ENCODE measurements at places on chromosomes 6 and 20.
A peak's percentile ranks its signal among the peaks of the same experiment; 100 is the strongest.

- DNase-seq: no peak
These were observed 300.7 kb downstream of the TENT5A start for GRCh38 chr6:81451787-81452186.

- no peak for DNase-seq
These were observed 9.3 kb downstream of the DDR1 start for GRCh38 chr6:30893666-30894065.

DNA sequence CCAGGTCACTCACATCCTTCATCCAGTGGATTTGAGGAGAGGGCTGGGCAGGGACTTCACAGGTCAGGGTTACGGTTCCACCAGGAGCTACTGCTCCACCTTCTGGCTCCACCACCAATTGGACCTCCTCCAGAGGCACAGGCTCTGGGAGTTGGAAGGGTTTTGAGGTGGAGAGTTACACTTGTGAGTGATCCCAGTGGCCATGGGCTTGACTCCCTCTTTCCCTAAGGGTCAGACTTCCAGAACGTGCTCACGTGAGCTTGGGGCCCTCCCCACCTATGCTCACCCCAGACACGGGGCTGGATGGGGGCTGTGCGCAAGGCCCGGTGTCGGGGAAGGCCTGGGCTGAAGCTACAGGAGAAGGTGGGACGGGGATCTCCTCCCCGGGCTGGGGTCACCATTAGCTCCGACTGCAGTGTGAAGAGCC, 1.5 kb downstream of the AGER start:
- no peak for DNase-seq

DNA sequence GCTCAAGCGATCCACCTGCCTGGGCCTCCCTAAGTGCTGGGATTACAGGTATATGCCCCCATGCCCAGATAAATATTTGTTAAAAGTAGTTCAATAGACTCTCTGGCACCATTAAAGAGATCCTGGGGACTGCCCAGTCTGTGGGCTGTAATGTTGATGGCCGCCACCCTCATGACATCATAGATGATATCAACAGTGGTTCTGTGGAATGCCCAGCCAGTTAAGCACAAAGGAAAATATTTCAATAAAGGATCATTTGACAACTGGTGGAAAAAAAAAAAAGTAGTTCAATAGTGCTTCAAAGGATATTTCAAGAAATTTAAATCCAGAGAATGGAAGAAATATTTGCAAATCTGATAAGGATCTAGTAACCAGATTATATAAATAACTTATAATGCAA, 1.5 kb upstream of the CRIP3 start:
- DNase-seq: no peak

- no peak for DNase-seq
These were observed 98.7 kb downstream of the TRERF1 start for GRCh38 chr6:42352856-42353564.

DNA sequence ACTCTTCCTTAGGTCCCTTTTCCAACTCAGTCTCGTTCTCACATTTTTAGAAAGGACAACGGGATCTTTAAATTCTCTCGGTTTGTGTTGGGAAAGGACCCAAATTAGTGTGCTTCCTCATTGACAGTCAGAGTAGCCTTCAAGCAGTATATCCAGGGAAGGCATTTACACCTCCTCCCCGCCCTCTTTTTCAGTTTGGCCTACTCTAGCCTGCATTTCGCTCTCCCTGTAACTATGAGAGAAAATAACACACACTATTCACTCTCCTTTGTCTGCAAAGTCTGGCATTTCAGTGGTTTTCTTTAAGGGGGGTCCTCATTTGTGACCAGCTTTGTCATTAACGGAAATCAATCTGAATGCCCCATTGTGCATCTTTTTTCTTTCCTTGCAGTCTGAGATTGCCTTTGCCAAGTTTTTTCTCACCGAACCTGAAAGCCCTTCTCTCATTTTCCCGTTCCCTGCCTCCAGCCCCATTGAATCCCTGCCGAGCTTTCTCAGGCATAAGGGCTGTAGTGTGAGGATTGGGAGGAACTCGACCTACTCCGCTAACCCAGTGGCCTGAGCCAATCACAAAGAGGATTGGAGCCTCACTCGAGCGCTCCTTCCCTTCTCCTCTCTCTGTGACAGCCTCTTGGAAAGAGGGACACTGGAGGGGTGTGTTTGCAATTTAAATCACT, 393 bp upstream of the FABP7 start:
- no peak for DNase-seq

- no peak for DNase-seq
These were observed 10.6 kb downstream of the SIRPG start for GRCh38 chr20:1646975-1647431.

DNA sequence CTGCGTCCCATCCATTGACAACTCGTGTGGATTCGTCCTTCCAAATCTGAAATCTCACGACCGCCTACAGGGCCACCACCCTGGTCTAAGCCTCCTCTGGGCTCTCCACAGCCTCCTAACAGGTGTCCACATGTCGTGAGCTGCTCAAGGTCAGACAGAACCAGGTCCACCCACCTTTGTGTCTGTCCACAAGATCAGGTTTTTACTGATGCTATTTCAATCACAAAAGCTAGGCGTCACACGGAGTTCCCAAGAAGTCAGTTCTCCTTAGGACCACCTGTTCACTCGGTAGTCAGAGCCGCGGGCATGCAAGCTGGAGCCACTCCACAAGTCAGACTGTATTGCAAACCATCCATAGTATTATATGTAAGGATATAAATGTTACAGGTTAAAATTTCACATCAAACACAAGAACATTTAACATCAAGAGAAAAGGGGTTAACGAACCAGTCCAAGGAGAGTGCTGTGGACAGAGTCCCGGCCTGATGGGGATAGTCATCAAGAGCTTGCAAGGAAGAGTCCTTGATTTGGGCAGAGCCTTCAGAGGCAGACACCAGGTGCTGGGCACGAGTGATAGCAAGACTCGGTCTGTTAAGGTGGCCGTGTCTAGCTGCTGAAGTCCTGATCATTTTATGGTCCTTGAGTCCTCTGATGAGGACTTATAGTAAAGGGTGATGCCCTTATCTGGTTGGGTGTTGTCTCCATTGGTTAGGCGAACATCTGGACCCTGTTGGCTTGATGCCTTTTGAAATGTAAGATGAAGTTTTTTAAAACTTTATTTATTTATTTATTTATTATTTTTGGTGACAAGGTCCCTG, 731 bp upstream of the DNPH1 start:
- peak; percentile 28 for DNase-seq

DNA sequence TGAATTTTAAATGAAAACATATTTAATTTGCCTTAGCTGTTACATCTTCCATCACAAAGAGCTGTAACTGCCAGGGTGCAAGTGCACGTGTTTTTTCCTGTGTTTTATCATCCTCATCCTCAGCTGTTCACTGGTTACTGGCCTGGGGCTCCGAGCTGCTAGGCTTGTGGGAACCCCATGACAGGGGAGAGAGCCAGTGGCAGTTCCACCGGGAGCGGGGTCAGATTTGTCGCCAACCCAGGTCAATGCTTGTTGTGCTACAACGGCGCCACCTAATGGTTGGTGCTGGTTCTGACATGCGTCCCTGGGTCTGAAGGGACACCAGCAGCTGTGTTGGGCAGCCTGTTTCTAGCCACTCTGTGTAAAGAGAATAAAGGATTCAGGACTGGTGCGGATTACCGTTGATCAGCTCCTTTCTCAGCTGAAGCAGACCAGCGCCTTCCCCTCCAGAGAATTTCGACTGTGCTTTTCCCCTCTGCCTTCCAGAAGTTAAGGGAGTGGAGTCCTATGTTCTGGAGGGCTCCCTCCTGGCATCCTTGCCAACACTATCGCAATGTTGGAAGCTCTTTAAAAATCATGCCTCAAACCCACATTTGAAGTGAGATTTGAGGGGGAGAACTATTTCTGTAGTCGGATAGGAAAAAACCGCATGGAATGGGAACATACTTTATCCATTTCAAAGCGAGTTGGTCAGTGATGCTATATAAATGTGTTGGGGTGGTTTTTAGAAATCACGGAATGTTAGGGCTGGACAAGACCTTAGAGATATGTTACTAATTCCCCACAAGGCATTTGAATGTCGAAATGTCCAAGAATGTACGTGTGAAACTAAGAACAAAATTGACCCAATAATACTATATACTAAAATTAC, 32.1 kb downstream of the SUMO4 start:
- DNase-seq: peak; percentile 91

DNA sequence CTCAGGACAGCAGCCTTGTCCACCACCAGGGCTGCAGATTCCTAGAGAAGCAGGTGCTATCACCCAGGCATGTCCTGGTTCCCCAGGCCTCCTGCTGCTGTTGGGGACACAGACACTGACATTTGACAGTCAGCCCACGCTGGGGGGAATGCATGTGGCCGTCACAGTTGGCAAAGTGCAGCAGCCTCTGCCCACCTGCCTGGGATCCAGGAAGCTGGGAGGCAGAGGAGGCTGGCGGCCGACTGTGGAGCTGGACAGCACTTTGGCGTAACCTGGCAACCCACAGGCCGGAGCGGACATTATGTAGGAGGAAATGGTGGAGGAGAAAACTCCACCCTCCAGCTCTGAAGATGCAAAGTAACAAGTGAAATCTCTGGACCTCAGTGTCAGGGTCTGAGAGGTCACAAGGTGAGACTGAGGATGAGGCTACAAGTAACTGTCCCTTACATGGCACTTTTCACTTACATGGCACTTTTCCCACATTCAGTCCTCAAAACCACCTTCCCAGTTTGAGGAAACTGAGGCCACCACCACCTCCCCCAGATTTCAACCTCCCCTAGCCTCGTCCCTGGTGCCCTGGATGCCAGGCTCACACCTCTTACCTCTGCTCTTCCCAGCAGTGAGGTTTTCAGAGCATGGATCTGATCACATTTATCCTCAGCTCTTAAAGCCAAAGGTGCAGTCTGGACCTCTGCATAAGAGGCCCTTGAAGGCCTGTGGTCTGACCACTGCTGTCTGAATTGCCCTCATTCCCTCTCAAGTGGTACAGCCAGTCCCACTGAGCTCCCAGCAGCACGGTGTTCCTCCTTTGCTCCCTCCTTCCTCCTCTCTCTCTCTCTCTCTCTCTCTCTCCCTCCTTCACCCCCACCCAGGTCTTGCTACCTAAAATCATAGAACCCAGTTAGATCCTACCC, 8.7 kb downstream of the MAP1LC3A start:
- no peak for DNase-seq

DNA sequence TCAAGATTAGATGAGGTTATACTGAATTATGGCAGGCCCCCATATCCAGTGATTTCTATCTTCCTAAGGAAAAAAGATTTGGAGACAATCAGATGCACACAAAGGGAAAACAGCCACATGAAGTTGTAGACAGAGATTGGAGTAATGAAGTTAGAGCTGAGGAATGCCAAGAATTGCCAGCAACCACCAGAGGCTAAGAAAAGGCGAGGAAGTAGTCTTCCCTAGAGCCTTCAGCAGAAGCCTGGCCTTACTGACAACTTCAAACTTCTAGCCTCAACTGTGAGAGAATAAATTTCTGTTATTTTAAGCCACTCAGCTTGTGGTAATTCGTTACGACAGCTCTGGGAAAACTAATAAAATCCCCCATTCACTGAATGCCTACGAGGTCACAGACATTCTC, 473.9 kb downstream of the COL12A1 start:
- DNase-seq: no peak

- DNase-seq: no peak
These were observed 50.5 kb downstream of the KCNK5 start for GRCh38 chr6:39178804-39179203.

GRCh38 chr20:32343439-32343838, 14.7 kb upstream of the ASXL1 start:
- DNase-seq: no peak

DNA sequence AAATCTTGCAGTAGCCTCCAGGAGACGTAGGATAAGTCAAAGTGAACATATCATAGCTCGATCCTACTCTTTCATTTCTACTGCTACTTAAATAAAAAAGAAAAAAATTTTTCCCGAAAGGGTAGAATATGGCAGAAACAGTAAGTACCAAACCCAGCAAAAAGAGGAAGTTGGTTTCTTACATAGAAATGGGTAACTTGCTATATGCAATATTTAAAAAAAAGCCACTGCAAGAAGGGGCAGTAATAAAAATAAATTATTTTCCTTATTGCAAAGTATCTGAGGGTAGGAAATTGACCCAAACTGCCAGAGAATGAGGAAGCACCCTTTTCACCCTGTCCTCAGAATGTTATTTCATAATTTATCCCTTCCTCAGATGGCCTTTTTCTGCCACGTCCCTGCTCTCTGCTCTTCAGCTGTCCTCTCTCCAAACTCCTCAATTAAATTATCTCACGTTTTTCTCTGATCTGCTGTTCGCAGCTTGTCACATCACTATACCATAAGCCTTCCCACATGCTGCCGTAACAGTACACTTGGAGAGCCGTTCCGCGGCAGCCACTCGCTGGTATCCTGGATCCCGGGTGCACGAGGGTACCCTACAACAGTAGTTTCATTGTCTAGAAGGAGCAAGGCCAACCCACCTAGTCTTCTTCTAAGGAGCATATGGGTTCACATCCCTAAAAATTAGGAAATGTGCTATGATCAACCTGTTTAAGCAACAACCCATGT, 149.6 kb downstream of the BACH2 start:
- no peak for DNase-seq

GRCh38 chr6:141288947-141289346, 843.8 kb upstream of the GJE1 start:
- DNase-seq: no peak

- no peak for DNase-seq
These were observed 73.2 kb downstream of the INSM1 start for GRCh38 chr20:20440886-20441658.

- DNase-seq: no peak
These were observed 50.7 kb upstream of the INSM1 start for GRCh38 chr20:20317195-20317594.

DNA sequence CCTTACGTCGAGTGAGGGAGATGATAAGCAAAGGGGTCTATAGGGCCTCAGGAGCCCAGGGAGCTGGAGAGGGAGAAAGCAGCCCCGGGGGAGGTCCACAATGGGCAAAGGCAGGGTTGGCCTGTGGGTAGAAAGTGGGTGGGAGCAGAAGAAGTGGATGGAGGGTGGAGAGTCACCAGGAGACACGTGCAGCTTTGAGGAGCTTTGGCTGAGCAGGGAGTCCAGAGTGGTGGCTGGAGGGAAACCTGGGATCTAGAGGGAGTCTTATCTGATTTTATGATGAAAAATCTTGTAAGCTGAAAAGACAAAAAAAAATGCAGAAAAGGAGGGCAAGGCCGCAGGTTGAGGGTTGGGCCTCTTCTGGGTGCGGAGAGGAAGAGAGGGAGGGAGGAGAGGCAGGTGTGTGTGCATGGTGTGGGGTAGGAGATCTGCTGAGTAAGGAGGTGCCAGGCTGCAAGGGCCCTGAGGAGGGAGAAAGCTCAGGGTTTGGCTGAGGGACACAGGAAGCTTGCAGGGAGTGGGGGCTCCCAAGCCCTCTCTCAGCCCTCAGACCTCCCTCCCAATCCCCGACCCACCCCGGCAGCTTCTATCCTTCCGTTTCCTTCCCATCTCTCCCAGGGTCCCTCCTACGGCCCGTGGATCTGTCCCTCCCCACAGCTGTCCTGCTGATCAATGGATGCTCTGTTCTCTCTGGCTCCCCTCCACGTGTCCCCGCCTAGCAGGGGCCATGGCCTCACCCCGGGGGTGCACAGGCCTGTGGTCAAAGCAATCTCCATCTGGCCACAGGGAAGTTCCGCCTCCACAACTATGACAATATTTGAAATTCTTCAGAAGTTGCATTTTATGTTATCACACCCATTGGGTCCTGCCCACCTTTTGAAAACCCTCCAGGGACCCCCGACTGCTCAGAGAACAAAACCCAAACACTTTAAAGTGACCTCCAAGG, 17.1 kb upstream of the BPI start:
- no peak for DNase-seq

GRCh38 chr6:109359248-109359647, 23.0 kb downstream of the CD164 start:
- DNase-seq: no peak

All from activated CD4-positive, CD25-positive, alpha-beta regulatory T cell treated with anti-CD3 and anti-CD28 coated beads, Interleukin-2, amount 50 U/mL, for 72 hours (primary cell).